NCI-H1417 (cell line): ENCODE measurements at places on chromosomes 12 and 14.

DNA sequence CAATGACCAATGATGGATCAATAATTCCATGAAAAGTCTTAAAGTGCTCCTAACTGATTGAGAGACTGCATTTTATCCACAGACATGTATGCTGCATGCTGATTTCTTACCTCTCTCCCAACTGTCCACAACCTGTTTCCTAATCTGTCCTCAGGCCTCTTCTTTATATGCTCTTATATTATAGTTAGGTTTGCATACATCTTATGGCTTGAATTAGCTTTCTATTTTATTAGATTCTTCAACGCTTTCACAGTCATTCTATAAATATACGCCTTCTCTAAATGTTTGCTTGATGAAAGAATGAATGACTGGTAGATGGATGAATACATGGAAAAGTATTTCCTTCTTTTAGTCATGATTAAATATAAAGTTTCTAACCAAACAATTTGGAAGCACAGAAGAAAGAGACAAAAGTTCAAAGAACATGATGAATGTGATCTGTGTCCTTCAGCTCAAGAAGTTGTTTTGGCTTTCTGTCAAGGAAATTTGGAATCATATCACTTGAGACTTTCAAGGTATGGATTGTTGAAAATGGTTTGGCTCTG is 91.8 kb upstream of the NPAS3 start:
- no peak for DNase-seq

GRCh38 chr12:96434107-96434506 is 33.9 kb upstream of the CDK17 start:
- DNase-seq, result no peak

GRCh38 chr12:19245106-19245505 is 115.6 kb downstream of the PLEKHA5 start:
- no peak for DNase-seq

DNA sequence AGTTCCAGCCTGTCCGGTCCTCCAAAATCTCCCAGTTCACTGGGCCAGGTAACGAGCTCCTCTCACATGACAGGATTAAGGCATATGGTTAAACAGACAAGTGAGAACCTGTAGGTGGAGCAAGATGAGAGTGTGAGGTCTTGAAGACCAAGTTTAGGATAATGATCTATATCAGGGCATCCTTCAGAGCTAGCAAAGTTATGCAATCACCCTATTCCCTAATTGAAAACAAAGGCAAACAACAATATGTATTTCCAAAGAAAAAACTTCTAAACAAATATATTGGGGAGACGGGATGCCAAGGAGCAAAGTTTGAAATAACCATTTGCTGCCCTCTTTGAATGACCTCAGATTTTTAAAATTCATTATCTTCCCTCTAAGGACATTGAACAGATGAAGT is 571.2 kb downstream of the BCL11B start:
- DNase-seq, result no peak

GRCh38 chr12:75476071-75476470 is 4.5 kb upstream of the GLIPR1 start:
- no peak for DNase-seq

DNA sequence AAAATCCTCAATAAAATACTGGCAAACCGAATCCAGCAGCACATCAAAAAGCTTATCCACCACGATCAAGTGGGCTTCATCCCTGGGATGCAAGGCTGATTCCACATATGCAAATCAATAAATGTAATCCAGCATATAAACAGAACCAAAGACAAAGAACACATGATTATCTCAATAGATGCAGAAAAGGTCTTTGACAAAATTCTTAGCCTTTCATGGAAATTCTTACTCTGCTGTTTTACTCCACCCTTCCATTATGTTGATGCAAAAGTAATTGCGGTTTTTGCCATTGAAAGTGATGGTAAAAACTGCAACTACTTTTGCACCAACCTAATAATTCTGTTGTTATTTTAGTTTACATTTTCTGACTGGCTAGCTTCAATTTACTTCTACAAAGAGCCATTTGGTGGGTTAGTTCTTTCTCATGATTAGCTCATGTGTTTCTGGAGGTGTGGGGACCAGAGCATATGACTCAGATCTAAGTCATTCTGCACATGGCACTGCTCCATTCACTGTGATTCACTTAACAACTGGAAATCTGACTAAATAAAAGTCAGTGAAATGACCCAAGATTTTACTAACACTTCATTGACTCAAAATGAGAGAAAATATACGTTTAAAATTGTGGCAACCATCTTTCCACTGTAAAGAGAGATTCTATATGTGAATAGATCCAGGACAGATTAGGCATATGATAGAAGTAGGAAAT is 99.9 kb downstream of the TMTC3 start:
- DNase-seq, result no peak

DNA sequence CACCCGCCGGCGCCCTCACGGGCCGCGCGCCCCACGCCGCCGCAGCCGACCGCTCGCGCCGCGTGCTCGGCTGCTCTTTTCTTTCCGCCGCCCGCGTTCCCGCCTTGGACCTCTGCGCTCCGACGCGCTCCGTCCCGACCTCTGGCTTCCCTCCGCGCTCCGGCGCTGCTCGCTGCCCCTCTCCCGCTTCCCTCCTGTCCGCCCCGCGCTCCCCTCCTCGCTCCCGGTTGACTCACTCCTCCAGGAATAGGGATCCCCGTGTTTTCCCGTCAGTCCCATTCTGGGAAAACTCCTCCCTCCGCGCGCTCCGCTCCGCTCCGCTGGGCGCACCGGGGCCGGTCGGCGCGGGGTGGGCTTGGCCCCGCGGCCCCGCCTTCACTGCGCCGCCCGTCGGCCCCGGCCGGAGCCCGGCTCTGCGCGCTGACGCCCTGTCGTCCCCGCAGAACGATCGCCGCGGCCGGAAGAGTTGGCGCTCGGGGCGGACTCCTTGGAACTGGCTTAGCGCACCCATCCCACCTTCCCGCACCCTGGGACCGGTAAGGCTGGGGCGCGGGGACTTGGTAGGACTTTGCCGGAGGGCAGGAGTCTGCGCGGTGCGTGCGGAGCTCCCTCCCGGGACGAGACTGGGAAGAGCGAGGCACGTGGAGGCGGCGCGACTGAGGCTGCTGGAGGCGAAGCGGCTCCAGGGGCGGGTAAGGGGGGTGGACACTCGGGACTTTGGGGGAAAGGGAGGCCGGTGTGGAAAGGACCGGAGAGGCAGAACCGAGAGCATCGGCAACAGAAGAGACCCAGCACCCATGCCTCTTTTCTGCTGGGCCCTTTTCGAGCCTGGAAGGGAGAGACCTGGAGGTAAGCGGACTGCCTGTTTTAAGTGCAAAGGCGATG is 550 bp downstream of the TEAD4 start:
- peak; percentile 63 for DNase-seq
